ENCODE measurements at places on chromosomes 16 and 17.

DNA sequence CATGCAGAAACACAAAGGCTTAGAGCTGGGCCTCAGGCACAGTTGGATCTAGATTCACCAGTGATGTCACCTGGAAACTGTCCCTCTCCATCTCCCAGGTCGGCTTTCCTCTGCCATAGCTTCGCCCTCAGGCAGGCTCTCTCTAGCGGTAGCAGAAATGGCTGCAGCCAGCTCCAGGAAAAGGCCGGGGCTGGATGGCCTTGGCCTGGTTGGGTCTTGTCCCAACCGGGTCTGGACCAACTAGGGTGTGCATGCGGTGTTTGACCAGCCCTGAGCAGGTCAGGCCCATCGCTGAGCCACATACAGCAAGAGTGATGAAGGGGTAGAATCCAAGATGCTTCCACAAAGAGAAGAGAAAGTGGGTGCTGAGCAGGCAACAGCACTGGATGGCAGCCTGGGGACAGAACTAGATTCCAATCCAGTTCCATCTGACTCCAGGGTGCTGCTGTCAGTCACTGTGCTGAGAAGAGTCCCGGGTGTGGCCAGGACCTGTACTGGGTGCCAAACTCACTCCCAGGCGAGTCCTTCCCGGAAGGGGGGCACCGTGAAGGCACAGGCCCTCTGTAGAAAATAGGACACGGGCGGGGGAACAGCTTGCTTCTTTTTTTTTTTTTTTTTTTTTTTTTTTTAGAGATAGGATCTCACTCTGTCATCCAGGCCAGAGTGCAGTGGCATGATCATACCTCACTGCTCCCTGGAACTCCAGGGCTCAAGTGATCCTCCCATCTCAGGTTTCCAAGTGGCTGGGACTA lies 51.8 kb downstream of the SOCS3 start:
- no peak for DNase-seq

GRCh38 chr16:50448522-50448921 lies 79.7 kb upstream of the BRD7 start:
- no peak for DNase-seq

- DNase-seq = no peak
Measured at GRCh38 chr17:42655528-42655927, 3.6 kb upstream of the TUBG2 start.

DNA sequence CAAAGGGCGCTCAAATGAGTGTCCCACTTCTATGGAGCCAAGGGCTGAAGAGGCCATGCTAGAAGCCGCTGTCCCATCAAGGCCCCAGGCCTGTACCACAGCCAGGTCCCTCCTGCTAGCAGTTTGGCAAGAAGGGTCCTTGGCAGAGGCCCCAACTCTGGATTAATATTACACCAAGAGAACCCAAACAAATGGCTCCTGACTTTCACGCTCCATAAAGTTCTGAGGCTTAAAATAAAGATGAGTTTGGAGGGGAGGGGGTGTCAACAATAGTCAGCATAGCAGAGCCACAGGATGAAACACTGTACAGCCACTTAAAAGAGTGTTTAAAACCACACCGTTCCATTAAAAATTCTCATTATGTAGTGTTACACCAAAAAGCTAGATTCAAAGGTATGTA lies 30.5 kb downstream of the CUEDC1 start:
- no peak for DNase-seq

DNA sequence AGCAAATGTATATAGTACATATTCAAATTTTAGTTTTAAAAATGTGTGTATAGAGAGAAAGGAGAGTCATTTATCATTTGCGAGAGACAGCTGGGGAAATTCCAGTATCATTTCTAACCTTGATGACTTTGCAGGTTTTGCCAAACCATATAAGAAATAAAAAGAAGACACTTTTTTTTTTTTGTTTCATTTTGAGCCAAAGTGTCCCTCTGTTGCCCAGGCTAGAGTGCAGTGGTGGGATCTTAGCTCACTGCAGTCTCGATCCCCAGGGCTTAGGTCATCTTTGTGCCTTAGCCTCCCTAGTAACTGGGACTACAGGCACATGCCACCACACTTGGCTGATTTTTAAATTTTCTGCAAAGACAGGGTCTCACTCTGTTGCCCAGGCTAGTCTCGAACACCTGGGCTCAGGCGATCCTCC lies 38.4 kb upstream of the VWA3A start:
- no peak for DNase-seq

DNA sequence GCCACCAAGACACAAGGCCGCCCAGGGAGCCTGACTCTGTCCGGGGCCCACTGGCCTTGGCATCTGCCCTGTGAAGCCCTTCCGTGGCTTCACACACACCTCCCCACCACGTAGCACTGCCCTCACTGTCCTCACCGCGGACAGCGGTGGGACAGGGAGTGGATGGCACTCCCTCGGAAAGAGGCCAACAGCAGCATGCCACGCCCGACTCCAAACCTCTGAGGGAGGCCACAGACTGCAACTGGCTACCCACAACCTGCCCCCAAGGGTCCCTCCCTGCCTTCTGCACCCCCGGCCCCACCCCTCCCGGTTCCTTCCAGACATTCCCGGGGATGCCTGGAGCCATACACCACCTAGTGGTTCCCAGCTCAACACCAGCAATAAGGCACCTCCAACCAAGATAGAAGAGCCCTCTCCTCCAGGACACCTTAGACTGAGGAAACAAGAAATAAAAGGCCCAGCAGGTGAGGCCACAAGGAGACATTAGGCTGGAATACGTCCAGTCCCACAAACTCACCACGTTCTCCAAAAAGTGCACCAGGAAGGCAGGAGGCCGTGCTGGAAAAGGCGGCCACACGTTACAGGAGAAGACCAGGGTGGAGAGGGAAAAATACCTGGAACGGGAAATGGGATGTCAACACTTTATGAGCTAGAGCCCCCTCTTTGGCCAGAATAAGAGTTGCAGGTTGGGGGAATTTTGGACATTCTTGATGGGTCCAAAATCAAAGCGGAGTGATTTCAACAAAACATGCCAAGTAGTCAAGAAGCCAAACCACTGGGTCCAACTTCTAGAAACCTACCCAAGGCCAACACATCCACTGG lies 310.0 kb downstream of the SOX9 start:
- DNase-seq = no peak

DNA sequence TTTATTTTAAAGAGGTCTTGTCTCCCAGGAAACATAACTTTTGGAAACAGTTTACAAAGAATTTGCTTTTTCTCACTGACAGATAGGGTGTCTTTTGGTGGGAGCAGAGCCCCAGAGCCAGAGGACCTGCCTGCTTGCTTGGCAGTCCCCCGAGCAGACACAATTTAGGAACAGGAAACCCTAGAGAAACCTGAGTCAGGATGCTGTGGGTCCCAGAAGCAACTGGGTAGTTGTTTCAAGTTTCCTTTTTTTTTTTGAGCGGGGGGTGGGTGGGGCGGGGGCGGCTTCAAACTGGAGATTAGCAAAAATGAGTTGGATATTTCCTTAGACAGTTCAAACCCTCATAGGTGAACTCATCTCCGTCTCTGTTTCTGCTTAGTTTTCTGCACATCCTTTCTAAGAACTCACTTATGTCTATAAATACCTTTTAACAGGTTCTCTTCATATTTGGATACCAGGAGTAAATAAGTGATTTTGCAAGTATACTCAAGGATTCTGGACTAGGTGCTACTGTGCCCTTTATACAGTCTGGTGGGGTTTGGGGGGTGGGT lies 135.1 kb downstream of the PRKCA start:
- no peak for DNase-seq

GRCh38 chr17:67105213-67105612 lies 60.9 kb downstream of the CACNG1 start:
- DNase-seq = no peak

GRCh38 chr16:19974607-19975006 lies 90.0 kb upstream of the GPRC5B start:
- DNase-seq = no peak

GRCh38 chr17:39092692-39093230 lies 58.7 kb downstream of the PLXDC1 start:
- no peak for DNase-seq

DNA sequence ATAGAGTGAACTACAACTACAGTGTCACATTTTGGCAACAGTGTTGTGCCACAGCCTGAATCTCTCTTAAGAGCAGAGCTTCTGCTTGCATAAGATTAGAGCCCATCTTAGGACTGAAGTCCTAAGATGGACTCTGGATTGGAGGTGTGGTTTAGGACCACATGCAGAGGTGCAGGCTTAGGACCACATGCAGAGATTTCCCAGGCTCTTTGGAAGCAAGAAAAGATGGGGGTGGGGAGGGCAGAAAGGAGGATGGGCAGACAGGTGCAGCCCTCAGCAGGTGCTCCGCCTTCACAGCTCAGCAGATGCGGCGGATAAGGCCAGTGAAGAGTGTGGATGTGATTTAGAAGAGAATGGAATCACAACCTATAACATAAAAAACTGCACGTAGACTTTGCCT lies 128.7 kb downstream of the TANGO6 start:
- no peak for DNase-seq

DNA sequence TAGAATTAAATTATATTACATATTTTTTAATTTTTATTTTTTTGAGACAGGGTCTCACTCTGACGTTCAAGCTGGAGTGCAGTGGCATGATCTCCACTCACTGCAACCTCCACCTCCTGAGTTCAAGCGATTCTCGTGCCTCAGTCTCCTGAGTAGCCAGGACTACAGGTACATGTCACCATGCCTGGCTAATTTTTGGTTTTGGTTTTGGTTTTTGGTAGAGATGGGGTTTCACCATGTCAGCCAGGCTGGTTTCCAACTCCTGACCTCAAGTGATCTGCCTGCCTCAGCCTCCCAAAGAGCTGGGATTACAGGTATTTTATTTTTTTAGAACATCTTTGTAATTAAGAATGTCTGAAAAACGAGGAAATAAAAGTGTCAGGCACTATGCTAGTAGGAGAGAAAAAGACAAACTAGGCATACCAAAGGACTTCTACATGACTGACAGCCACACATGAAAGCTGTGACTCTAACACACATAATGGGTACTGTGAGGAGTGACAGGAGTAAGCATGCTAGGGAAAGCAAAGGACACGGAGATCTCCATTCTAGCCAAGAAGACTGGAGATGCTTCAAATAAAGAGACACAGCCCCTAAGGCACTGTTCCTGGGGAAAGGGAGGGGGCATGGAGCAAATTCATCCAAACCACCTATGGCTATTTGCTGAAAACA lies 7.3 kb downstream of the GNA13 start:
- DNase-seq = no peak

- no peak for DNase-seq
Measured at GRCh38 chr16:70781800-70782199, 19.2 kb downstream of the VAC14 start.

DNA sequence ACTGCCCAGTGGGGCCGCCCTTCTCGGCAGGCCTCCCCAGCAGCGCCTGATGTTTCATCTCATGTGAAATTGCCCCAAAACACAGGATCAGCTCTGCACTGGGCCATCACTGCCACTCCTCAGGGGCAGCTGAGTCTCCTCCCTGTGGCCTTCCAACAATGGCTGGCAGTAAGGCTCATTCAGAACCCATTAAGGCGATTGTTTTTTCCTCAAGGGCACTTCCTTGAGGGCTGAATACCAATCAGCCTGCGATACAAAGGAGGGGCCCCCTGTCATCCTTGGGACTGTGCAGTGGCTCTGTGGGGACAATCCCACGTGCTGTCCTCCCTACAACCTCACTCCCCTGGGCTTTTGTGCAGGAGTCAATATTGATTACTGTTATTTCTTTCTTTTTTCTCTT lies 47.5 kb downstream of the XYLT1 start:
- DNase-seq = no peak

GRCh38 chr17:1005361-1005946 lies 8.5 kb downstream of the TIMM22 start:
- no peak for DNase-seq

GRCh38 chr16:73025151-73025855 lies 22.6 kb downstream of the ZFHX3 start:
- no peak for DNase-seq

- DNase-seq = no peak
Measured at GRCh38 chr17:80214012-80214877, 5.9 kb downstream of the SGSH start.

- no peak for DNase-seq
Measured at GRCh38 chr17:10888858-10889257, 51.0 kb upstream of the PIRT start.

DNA sequence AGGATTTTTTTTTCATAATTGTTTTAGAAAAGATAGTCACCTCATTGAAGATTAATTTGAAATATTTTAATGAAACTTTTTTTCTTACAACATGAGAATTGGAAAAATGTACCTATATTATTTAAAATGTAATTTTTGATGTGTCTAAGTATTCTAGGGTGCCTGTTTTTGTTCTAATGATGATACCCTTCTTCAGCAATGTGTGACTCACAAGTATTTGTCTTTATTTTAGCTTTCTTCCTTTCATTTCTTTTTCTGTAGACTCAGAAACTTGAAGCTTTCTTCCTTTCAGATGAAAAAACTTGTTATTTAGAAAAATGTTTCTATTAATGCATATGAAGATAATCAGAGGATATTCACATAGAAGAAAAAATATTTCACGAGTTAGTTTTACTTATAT lies 231.8 kb downstream of the BCAS3 start:
- no peak for DNase-seq

DNA sequence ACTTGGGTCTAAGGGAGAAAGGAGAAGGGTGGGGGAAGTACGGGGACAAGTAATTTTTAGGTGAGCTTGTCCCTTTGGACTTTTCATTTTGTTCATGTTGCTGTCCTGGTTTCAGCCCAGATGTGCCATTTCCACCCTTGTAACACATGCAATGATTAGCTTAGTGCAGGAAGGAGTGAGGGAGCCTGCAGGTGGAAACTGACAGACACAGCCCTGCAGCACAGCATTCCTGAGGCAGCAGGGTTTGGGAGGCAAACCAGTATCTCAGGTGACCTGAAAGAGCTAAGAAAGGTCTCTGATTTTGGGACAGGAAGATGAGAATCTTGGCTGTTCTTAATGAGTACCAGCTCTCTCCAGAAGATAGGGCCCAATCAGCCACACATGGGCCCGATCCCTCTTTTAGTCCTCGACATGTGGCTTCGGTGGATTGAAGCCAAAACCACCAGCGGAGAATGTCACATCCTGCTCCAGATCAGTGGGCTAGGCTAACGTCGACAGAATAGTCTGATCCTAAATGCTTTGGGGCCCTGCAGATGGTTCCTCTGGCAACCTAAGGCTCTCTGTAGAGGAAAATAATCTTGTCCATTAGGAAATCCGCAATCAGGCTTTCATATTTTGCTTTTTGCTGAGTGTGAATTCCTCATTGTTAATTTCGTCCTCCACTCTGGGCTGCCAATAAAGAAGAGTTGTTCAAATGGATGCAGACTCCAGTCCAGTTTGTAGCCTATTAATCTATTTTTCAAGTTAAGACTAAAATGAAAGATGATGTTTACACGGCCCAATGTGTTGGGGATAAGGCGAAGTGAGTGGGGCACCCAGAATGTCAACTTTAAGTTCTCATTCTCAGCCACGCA lies 3.8 kb upstream of the RNF157 start:
- no peak for DNase-seq

GRCh38 chr16:59030923-59031485 lies 296.9 kb upstream of the GOT2 start:
- DNase-seq = no peak

GRCh38 chr17:63475491-63476412 lies 1.1 kb upstream of the ACE start:
- no peak for DNase-seq
